ENCODE measurements at places on chromosomes 13 and 19.

DNA sequence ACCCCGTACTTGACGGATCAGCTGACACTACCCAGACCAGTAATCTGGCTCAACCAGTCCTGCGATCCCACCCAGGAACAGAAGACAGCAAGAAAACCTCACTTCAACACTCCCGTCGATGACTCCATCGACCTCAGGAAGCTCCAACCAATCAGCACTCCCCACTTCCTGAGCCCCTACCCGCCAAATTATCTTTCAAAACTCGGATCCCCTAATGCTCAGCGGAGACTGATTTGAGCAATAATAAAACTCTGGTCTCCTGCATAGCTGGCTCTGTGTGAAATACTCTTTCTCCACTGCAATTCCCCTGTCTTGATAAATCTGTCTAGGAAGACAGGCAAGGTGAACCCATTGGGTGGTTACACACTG is 1.2 kb downstream of the LSM4 start:
- peak; percentile 77 for DNase-seq

- peak; percentile 78 for DNase-seq
Measured at GRCh38 chr19:55341171-55341588, 1.5 kb downstream of the KMT5C start.

DNA sequence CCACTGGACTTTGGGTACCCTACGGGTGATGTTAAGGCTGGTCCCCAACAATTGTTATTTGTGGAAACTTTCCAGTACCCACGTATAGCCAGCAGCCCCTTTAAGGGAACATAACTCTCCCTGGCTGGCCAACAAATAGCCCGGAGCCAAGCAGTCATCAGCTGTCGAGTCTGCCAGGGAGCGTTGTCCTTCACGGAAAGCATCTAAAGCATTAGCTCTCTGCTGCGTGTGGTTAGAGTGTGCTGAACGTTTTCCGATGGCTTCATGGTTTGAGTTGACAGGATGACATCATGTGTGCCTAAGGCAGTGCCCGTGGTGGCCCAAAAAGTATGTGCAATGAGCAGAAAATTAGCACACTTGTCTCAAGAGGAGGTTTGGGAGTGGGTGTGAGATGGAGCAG is 3.3 kb upstream of the ZNF556 start:
- DNase-seq = no peak

DNA sequence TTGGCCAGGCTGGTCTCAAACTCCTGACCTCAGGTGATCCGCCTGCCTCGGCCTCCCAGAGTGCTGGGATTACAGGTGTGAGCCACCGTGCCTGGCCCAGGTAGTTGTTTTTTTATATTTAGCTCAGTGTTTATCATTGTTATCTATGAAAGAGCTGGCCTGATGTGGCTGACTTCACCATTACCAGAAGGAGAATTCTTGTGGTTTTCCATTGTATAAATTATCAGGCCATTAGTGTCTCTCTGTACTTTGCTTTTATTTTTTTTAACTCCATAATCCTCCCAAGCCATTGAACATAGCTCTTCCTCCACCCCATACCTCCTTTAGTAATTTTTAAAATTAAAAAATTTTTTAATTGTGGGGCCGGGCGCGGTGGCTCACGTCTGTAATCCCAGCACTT is 24.2 kb downstream of the CERS4 start:
- DNase-seq = no peak

- DNase-seq = peak; percentile 26
Measured at GRCh38 chr19:14433554-14434501, 722 bp downstream of the PKN1 start.

- peak; percentile 22 for DNase-seq
Measured at GRCh38 chr13:74289861-74290773, 155.9 kb upstream of the KLF12 start.

DNA sequence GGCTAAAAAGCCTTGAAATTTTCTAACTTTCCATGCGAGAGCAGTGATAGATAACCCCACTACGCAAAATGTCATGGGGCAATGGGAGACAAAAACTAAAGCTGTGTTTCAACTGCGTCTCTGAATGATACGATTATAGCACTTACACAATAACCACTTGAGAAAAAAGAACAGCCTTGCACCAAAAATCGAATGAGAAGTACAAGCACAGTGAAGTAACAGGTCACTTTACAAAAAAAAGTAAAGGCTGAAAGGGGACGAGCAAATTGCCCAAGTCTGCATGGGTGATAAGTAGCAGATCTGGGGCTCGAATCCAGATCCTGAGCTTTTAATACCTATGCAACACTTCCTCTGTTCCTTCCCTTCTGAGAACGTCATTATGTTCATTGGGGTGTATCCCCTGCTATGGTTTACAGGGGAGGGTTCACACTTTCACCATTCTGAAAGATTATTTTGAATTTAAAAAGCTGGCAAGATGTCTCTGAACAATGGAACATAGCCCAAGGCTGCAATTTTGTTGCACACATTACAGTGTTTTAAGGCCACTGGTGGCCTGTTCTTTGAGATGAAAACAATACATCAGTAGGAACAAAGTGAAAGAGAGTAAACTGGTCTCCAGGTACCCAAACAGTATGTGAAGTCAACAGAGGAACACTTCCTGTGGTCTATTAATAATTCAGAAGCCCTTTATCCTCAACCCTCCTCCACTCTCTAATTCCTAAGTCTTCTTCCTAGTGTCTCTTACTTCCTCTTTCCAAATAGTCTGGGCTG is 3.2 kb downstream of the CPB2 start:
- no peak for DNase-seq

- no peak for DNase-seq
Measured at GRCh38 chr13:55577082-55577846, 1563.5 kb upstream of the PRR20A start.

DNA sequence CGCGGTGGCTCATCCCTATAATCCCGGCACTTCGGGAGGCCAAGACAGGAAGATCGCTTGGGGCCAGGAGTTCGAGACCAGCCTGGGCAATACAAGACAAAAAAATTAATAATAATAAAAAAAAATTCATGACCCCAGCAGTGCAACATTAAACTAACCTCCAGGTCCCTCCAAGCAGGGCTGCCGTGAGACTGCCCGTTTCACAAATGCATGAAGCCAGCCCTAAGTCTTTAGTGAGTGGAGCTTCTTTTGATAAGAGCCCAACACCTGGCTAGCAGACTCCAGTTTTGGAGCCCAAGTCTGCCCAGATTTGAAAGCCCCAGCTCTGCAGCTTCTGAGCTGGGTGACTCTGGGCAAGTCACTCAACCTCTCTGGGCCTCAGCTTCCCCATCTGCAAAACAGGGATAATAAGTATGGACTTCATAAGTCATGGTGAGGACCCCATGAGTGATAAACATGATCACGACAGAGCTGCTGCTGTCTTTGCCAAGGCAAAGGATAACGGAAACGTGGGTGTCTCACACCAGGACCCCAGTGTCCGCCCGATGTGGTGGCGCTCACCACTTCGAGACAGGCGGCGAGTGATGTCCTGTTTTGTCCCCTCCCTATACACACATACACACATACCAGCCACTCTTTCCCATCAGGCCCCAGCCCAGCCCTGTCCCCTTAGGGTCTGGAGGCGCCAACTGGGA is 38.4 kb upstream of the NANOS3 start:
- DNase-seq = no peak

DNA sequence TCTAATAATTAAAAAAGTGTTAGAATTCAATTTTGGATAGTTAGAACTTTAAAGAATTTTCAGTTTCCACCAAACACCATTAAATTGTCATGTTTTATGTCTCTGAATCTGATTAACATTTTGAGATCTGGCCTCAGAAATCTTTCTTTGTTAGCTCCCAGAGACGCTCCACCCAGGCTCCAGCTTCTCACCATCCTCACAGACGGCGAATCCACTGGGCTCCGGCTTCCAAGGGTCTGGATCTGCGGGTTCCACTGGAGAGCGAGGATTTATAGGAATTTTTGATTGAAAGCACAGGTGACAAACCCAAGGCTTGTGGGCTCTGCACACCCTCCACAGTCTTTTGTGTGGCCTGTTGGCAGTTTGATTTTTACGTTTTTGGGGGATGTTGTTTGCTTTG is 160.6 kb downstream of the URI1 start:
- no peak for DNase-seq

- DNase-seq = no peak
Measured at GRCh38 chr19:23285948-23286347, 35.8 kb upstream of the ZNF724 start.

- no peak for DNase-seq
Measured at GRCh38 chr19:32336259-32337083, 8.9 kb upstream of the ZNF507 start.

- DNase-seq = no peak
Measured at GRCh38 chr13:34667286-34668218, 274.5 kb upstream of the NBEA start.

- no peak for DNase-seq
Measured at GRCh38 chr19:23203841-23204344, 46.3 kb downstream of the ZNF724 start.

GRCh38 chr13:79481685-79482052 is 714 bp downstream of the NDFIP2 start:
- peak; percentile 30 for DNase-seq

GRCh38 chr19:13788991-13789390 is 6.3 kb upstream of the ZSWIM4 start:
- no peak for DNase-seq

GRCh38 chr13:110109910-110110309 is 197.0 kb downstream of the COL4A1 start:
- DNase-seq = no peak

DNA sequence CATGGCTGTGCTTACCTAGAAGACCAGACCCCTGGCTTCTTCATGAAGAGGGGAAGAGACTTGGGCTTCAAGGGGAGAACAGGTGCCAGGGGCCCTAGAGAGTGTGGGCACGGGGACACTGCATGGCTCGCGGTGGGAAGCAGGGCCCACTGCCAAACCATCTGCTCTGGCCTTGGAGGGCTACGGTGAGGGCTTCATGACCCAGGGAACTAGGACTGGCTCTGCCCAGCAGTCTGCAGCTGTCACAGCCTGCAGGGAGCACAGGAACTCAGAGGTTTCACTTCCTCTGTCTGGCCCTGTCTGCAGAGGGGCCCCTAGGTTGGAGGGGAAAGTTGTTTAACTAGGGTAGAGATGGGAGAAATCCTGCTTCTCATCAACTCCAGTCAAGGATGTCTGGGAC is 4.3 kb downstream of the ERCC1 start:
- DNase-seq = no peak

DNA sequence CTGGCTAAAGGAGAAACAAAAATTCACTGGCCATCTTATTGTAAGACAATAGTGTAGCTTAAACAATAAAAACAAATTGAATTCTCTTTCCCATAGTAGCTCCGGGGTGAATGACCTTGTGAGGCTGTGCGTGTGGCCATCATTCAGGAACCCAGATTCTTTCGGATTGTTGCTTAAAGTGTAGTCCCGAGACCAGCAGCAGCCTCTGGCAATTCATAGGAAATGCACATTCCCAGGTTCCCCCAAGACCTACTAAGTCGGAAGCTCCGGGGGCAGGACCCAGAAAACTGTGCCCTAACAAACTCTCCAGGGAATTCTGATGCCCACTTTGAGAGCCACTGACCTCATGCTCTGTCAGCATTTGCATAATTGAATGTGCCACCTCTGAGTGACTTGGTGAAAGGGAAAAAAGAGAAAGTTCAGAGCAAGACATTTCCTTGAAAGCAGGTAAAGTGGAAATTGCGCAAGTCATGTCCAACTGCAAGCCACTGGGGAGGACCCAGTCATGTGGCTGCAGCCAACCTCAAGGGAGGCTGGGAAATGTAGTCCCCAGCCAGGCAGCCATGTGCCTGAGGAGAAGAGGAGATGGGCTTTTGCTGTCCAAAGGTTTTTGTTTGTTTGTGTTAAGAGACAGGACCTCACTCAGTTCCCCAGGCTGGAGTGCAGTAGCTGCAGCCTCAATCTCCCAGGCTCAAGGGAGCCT is 50.7 kb upstream of the PNMA8B start:
- peak; percentile 57 for DNase-seq

DNA sequence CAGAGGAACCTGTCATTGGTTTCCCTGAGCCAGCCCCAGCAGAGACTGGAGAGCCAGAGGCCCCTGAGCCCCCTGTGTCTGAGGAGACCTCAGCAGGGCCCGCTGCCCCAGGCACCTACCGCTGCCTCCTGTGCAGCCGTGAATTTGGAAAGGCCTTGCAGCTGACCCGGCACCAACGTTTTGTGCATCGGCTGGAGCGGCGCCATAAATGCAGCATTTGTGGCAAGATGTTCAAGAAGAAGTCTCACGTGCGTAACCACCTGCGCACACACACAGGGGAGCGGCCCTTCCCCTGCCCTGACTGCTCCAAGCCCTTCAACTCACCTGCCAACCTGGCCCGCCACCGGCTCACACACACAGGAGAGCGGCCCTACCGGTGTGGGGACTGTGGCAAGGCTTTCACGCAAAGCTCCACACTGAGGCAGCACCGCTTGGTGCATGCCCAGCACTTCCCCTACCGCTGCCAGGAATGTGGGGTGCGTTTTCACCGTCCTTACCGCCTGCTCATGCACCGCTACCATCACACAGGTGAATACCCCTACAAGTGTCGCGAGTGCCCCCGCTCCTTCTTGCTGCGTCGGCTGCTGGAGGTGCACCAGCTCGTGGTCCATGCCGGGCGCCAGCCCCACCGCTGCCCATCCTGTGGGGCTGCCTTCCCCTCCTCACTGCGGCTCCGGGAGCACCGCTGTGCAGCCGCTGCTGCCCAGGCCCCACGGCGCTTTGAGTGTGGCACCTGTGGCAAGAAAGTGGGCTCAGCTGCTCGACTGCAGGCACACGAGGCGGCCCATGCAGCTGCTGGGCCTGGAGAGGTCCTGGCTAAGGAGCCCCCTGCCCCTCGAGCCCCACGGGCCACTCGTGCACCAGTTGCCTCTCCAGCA is 4.2 kb downstream of the ZNF574 start:
- DNase-seq = no peak

- DNase-seq = peak; percentile 21
Measured at GRCh38 chr13:60164234-60164889, 634 bp upstream of the DIAPH3 start.

DNA sequence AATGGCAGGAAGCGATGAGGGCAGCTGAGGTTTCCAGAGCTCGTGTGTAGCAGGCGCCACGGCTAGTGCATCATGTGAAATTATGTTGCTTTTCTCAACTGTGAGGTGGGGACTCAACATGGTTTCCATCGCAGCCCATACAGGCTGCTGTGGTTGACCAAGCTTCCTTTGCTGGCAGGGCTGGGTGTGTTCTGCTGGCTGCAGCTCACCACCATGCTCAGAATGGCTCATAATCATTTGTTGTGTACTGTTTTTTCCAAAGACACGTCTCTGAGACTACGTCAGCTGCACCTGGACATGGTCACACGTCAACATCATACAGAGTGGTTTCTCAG is 16.1 kb upstream of the RASA3 start:
- peak; percentile 56 for DNase-seq

DNA sequence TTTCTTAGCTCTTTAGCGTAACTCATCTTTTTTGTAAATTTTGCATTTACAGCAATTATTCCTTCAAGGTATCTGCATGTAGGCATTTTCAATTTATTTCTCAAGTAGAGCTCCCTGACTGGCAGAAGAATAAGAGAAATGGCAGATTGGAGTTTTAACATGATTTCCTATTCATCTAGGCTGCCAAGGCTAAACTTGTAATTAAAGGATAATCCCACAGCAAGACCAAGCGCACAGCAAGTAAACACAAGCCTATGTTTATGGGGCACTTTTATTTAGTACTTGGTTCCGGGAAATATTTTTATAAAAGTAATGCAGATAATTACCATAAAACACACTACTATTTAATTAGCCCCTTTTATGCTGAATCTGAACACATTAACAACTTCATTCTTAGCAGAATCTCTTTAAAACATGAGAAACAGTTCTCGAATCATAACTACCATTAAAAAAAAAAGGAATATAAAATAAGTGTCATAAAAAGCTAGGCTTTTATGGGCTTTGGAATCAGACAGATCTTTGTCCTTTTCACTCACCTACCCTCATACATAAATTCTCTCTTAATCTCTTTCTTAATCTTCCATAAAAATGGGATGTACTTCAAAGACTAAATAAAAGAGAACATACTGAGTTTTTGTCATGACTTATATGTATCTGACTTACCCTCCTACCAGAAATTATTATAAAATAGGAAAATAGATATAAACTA is 961.6 kb upstream of the MIR17HG start:
- DNase-seq = no peak
